ENCODE measurements at places on chromosomes 2 and 18.

GRCh38 chr2:224319750-224320149, 82.2 kb downstream of the FAM124B start:
- no peak for DNase-seq

DNA sequence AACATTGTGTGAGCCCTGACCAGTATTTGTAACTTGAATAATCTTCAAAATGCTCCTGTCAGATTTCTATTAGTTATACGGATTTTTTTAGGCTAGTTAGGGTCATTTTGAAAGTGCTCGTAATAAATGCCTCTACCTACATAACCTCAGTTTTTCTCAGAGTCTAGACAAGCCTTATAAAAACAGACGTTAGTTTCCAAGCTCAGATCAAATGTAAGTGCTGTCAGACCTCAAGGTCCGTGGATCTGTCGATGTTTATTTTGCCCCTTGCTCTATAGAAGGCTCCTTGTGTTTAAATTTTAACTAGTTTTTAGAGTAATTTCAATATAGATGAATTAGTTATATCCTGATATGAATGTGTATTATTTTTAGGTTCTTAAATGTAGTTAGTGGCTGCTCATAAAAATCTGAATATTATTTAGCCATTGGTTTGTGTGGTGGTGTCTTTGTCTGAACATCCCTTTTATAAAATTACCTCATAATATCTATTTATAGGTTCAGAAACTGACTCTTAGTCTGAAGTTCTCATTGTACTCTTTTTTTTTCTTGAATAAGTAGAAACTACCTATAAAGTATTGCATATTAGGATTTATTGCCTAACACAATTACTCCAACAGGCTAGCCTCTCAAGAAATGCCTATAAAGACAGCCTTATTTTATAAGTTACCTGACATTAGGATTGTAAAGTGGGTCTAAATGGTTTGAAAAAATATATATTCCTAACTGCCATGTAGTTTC, 71.1 kb downstream of the MTA3 start:
- DNase-seq, result no peak

GRCh38 chr2:184599054-184599871, 934 bp downstream of the ZNF804A start:
- no peak for DNase-seq

DNA sequence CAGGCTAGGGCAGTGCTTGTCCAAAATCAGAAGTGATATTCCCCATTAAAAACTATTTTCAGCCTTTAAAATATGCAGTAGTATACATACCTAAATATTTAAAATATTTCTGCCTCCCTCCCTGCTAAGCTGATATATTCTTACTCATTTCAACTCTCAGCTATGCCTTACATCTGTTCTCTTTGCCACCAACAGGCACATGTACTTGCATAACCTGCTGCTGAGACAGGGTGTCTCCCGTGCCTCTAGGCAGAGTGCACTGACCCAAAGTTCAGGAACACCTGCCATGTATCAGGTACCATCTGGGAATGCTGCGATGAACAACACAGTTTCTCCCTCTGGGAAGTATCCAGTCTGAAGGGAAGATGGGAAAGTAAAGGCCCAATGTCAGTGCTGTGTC, 91.7 kb downstream of the STK39 start:
- no peak for DNase-seq

DNA sequence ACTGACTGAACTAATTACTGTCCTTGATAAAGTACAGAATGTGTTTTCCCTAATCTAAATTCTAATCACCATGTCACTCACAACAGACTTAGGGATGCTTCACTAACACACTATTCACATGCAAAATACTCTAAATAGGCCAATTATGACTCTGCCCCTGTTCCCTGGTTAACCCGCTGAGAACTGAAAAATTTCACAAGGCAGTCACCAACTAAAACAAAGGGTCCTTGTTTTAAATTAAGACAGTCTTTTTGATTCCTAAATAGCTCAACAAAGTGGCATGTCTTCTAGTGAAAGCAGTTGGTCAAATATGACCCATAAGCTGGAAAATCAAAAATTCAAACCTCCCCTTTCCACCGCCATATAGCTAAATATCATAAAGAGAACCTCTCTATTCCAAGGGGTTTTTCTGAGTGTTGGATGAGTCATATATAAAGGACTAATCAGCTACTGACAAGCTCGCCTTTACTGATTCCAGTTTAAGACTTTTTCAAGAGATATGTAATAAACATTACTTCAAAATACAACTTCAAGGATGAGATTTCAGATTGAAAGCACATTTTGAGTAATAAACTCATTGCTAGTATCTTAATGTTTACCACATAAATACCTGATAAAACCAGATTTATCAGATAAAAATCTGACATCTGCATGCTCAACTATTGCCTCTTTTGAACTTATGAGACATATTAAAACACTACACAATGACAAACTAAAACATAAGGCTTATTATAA, 235.8 kb downstream of the TCF4 start:
- DNase-seq, result no peak

Data from CD4-positive, CD25-positive, alpha-beta regulatory T cell (primary cell).